Epithelial cell of prostate (primary cell): ENCODE measurements at places on chromosomes 2 and 18.

DNA sequence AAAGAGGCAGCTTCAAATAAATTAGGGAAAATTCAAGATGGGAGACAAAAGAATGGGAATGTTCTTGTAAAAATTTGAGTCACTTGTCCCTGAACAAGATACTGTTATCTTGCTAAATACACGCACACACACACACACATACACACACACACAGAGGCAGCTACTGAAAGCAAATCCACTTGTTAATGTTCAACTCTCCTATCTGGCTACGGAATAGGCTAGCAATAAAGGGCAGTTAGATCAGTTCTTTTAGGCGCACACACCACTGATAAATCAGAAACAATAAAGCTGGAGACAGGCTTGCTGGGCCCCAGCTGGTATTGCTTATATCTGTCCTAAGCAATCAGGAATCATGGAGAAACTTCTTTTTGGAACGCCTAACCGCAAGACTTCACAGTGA lies 461.6 kb downstream of the BCL11A start:
- no peak for DNase-seq

DNA sequence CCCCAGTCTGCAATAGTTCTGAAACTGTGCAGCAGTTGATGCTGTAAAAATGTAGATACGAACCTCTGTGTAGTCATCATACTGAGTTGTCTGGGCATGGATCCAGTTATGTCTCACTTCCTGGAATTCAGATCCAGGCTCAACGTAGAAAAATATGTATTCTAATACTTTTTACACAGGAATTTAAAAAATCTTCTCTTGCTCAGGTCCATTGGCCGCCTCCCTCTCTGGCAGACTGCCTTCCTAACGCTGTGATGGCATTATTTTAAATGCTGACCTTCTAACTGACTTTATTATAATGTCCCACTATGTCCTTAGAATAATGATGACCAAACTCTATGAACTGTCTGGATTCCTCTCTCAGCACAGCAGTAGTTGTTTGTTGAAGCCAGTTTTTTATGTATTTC lies 119.6 kb downstream of the FEZ2 start:
- peak; percentile 34 for DNase-seq

DNA sequence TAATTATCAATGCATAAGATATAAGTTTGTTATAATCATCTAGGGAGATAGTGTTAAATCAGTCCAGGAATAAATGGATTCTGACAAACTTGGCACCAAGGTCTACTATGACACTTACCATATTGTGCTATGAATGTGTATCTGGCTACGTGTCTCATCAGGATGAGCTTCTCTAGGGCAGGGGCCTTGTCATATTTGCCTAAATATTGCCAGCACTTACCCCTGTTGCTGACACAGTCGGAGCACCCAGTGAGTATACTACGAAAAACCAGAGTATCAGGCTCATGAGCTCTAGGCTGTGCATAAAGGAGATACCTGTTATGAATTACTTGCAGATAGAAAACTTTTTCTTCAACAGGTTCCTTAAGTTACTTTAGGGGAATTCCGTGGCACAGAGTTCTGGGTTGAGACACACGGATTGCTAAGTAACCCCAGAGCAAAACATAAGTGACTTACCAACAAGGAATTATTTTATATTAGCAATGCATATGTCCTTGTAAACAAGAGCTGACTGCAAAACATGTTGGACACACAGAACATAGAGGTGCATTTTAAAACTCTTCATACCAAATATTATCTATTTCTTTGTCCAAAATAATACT lies 7.7 kb upstream of the TTC39C start:
- DNase-seq: no peak

DNA sequence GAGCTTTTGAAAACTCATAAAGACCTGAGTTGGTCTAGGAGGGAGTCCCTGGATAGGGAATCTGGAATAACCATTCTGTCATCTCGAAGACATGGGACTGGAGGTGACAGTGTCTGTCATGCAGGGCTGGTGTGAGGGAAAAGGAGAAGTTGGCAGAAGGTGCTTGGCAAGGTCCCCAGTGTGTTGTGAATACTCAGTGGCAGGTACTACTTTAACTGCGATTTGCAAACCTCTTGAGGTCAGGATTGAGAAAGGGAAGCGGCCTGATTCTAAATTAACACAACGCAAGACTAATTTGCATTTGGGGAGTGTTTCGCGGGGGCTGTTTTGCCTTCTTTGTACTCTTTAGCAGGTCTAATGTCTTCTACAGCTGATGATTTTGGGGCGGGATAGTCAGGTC lies 77.0 kb upstream of the TMEM200C start:
- no peak for DNase-seq

GRCh38 chr2:233395687-233396086 lies 41.4 kb downstream of the DGKD start:
- DNase-seq: no peak

DNA sequence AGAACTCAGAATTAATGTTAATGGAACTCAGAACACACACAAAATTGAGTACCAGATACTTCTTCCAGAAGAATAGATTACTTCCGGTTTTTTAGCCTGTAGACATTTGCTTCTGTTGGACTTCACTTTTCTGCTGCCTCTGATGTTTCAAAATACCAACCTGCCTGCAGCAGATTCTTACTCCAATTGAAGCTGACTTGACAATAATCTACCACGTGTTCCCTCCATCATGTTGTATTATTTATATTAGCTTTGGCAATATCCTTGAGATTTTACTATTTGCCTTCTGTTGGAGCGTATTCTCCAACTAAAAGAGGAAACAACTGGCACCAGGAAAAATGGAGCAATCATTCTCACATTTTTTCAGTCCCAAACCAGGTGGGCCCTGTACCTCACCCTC lies 3.1 kb upstream of the GORASP2 start:
- no peak for DNase-seq

- DNase-seq: no peak
Measured at GRCh38 chr2:155708071-155708470, 624.5 kb downstream of the NR4A2 start.

DNA sequence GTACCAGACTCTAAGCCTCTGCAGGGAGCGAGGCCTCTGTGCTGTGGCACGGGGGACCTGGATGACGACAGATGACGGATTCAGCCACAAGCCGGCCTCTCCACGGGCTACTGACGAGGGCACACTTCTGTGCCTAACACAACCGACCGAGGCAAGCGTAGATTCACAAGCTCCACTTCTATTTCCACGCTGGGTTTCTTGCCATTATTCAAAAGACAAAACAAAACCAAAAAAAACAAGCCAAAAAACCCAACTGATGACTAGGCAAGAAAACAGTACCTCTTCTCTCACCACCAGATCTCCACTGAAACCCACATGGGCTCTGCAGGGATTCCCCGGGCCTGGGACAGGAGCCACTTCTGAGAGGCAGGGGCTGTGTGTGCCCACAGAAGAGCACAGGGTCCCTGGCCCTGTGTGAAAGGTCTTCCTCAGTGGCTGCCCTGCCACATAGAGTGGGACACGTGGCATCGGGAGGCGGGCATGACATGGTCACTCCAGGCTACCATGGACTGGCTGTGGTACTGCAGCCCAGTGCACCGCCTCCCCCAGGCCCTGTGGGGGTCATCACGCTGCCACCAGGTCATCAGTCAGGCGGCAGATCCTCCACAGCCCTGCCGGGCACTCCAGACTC lies 254.7 kb downstream of the HDAC4 start:
- DNase-seq: no peak

DNA sequence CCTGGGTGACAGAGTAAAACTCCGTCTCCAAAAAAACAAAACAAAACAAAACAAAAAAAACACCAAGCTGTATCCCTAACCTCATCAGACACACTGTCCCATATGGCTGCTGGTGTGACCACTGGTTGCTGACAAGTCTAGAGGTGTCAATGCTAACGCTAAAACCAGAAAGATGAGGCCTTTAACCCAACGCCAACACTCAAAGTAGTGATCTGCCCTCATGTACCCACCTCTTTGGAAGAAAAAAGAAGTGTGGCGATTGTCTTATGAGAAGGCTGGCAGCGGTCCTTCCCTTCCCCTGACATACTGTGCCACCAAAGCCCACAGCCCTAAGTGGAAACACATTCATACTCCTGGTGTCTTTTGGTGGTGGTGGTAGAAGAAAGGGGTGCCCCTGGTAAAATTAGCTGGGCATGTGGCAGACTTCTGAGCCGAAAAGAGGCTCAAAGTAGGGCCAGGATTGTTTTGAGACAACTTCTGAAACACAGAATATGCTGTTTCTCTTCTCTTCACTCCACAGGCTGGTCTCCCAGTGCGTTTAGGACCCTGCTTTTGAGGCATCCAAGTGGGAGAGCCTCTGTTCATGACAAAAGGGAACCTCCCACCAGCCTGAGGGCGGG lies 9.8 kb downstream of the SERTAD2 start:
- no peak for DNase-seq

- no peak for DNase-seq
Measured at GRCh38 chr2:192072261-192072660, 122.5 kb downstream of the TMEFF2 start.

- no peak for DNase-seq
Measured at GRCh38 chr2:142398212-142398611, 267.4 kb upstream of the LRP1B start.

- peak; percentile 80 for DNase-seq
Measured at GRCh38 chr2:101328474-101329007, 20.0 kb upstream of the RNF149 start.

- no peak for DNase-seq
Measured at GRCh38 chr18:44986933-44987332, 306.2 kb downstream of the SETBP1 start.

DNA sequence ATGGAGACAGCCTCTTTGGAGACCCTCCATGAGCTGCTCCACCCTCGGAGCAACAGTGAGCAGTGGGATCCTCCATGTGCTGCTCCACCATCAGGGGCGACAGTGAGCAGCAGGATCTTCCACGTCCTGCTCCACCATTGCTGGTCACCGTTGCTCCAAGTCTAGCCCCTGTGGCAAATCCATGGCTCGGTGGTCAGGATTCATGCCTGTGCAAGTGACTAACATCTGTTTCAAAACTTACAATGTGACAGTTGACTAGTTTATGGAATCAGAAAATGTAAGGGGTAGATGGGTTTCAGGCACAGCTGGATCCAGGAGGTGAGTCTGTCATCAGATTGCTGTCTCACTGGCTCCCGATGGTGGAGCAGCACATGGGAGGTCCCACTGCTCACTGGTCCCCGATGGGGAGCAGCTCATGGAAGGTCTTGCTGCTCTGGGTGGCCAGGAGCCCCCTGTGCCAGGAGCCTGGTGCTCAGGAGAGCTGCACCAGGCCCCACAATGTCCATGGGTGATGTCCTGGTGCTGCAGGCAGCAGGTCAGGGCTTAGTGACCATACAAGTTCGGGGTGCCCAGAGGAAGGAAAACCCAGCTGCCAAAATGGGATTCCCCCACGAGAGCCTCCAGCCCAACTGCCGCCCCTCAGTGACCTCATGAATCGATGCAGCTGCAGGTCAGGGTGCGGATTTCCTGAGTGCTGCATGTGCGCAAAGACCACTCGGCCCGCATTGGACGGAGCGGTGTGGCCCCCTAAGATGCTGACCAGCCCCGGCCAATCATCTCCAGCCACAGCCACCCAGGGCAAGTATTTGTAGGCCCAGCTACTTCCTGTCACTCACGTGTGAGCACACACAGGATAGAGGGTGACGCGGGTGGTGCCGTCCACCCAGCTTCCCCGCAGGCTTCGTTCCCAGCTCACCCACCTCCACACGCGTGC lies 116.5 kb upstream of the OTOS start:
- no peak for DNase-seq

GRCh38 chr2:3557639-3558204 lies 411 bp downstream of the RNASEH1 start:
- DNase-seq: no peak

DNA sequence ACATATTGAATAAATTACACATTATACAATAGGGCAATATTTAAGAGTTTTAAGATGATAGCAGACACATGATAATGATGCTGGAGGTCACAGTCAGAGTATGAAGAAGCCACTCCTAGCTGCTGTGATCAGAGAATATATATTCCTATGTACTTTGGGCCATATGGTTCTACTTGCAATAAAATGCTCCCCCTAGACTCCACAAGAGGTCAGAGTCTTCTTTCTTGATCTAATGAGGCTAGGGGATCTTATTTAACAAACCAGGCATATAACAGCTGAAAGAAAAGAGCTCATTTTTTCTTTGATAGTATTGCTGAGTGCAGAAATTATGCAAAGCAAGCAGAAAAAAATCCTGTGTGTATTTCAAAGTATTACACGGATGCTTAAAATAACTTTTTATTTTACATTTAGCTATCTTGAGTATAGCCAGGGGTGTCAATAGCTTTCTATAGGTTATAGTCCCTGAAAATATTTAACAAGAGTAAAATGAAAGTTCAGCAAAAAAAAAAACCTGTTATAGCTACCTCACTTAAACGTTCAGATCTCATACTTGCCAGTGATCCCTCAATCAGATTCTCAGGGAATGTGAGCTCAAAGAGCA lies 748.7 kb upstream of the CHAC2 start:
- DNase-seq: no peak

DNA sequence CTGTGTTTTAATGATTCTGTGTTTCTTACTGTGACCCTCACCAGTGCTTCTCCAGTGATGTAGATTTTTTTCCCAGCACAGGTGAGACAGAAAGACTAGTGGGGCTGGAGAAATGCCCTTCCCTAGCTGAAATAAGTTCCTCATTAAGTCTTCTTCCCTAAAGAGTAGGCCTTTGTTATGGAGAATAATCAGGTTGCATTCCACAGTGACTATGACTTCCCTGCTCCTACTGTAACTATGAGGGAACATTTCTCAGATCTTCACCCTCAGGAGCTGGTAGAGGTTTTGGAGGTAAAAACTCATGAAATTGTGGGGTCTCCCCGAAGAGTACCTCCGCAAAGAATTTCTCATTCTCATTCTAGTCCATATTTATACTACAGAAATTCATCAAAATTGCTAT lies 286.2 kb downstream of the GRB14 start:
- DNase-seq: no peak

DNA sequence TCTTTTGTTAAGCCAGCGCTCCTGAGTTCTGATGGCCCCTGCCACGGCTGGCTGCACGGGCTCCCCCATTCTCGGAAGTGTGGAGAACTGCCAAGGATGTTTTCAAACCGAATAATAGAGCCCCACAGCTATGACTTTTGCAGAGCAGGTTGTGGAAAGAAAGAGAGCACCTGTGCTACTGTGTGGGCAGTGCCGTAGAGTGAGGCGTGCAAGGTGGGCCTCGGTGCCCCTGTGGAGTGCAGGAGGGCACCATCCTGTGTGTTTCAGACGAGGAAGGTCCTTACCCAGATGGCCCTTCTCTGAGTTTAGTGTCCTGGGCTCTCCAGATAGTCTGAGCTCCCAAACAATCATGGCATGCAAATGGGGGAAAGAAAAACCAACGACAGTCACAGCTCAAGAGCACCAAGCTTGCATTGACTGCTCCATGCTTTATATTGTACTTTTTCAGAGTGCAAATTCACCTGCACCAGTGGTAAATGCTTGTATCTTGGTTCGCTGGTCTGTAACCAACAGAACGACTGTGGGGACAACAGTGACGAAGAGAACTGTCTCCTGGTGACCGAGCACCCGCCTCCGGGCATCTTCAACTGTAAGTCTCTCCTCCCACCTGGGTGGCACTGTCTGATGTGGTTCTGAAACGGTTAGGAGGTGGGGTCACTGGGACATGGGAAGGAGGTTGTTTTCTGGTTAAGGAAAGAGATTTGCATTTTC lies 219.4 kb downstream of the LDLRAD4 start:
- DNase-seq: no peak

GRCh38 chr18:61554946-61555361 lies 221.7 kb downstream of the CDH20 start:
- no peak for DNase-seq

- DNase-seq: peak; percentile 14
Measured at GRCh38 chr18:7301094-7301493, 70.2 kb downstream of the LRRC30 start.

GRCh38 chr2:178449700-178450523 lies 1.1 kb downstream of the PRKRA start:
- DNase-seq: no peak

GRCh38 chr2:236981701-236982485 lies 103.8 kb upstream of the COPS8 start:
- no peak for DNase-seq
